ENCODE measurements at places on chromosomes 4 and X. TPM values are rescaled to one million over a fixed set of nuclear protein-coding genes. Genes with fewer than 3 reads are reported as not detected.
A peak's percentile ranks its signal among the peaks of the same experiment; 100 is the strongest.

Gene OTC
- not detected for total RNA-seq

Gene GAB3
- 0.52 TPM for total RNA-seq

Gene NOX1
- 0.08 TPM for total RNA-seq

DNA sequence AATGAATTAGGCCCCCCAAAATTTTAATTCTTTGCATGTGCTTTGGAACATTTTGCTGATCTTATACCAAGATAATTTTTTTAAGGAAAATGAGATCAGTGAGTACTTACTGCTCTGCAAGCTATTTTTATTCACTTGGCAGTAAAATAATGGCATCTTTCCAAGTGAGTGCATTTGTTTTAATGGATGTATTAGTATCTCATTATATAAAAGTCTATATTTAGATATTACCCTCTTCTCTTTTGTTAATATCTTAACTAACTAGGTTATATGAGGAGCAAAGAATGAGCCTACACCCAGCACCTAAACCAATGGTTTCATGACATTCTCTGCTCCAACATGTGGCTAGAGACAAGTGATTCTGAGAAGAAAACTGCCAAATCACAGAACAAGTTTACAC, 21.1 kb upstream of the ARAF start:
- no peak for ATAC-seq

DNA sequence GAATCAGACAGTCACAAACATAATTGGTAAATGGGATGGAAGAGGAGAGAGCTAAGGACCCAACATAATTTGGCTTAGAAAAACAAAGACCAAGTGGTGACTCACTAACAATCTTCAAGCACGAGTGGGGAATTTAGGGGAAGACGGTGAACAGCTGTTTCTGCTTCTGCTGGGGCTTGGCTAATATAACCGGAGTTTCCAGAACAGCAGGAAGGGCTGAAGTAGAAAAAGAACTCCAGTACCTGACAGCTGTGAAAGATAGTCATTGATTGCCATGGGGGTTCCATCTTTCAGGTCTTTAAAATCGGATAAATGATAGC, 290.9 kb upstream of the LDB2 start:
- ATAC-seq: peak; percentile 84

Gene VEGFC
- 1.1 TPM for total RNA-seq

Gene TMPRSS11E
- total RNA-seq: 120 TPM

- ATAC-seq: no peak
Observed at GRCh38 chr4:18923496-18924161, 902.1 kb upstream of the LCORL start.

Gene MYOZ2
- total RNA-seq: not detected

DNA sequence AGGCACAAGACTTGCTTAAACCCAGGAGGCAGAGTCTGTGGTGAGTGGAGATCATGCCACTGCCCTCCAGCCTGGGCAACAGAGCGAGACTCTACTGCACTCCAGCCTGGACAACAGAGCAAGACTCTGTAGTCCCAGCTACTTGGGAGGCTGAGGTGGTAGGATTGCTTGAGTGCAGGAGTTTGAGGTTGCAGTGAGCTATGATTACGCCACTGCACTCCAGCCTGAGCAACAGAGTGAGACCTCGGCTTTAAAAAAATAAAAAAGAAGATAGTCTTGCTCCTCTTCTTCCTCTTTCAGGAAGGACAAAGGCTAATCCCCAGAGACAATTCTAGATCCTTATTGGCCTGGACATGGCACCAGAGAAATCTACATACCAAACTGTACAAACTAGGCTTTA, 5.7 kb upstream of the PPEF2 start:
- ATAC-seq: no peak

Gene IQCM
- not detected for total RNA-seq

DNA sequence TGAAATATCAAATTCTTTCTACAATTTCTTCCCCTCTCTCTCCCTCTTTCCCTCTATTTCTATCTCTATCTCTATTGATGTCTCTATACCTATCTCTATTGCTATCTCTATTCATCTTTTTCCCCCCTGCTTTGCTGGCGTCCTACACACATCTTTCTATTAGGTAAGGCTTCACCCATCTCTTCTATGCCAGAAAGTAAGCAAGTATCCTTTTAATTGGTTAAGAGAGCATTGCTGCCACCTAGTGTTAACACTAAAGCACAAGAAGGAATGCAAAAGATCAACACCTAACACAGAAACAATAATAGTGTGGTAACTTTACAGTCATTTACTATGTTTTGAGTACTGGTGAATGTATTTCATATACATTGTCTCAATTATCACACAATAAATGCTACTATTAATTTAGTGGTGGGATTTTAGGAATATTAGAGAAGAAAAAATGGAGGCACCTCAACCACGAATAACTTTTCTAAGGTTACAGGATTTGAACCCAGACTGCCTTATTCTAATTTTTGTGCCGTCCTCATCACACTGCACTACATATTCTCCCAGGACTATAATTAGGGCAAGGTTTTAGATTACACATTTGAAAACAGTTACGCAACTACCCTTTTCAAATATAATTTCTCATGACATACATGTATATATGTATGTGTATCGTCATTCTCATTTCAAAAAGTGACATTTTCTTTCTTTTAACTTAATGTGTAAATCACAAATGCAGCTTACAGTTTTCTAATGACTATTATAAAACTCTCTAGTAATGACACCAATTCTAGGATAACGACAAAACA, 3.7 kb upstream of the C4orf36 start:
- ATAC-seq: peak; percentile 23

Gene ADH7
- total RNA-seq: 120 TPM

- ATAC-seq: no peak
Observed at GRCh38 chr4:158032733-158033415, 140.0 kb downstream of the GASK1B start.

Measured in esophagus mucosa (tissue), 1 donor.